Occipital lobe (tissue), 3 donors: ENCODE measurements at places on chromosomes 5 and 9.

DNA sequence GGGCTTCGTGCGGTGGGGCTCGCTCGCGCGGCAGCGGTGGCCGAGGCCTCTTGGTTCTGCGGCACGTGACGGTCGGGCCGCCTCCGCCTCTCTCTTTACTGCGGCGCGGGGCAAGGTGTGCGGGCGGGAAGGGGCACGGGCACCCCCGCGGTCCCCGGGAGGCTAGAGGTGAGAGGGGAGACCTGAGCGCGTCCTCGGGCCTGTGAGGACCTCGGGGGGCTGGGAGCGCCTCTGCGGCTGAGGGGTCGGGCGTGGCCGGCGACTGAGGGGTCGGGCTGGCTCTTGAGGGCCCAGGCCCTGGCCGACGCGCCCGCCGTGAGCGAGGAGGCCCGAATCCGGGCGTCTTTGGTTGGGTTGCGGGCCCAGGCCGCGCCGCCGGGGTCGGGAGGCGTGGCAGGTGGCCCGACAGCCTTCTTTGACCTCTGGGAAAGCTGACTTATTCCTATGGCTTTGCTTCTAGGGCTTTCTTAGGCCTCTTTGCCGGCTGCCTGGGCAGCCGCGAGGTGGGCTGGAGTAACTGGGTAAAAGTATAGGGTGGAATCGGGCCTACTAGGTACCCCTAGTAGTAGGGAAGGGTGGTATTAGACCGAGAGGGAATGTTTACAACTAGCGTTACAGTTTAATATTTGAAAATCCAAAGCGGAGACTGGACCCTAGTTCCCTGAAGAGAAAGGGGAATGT, at the start of gene CANX:
Gene CANX, plus strand, starts transcription at position 33 of the 681 bp plus-strand sequence. CDS start 6,715 bp downstream, outside the sequence.
- DNase-seq = no peak

DNA sequence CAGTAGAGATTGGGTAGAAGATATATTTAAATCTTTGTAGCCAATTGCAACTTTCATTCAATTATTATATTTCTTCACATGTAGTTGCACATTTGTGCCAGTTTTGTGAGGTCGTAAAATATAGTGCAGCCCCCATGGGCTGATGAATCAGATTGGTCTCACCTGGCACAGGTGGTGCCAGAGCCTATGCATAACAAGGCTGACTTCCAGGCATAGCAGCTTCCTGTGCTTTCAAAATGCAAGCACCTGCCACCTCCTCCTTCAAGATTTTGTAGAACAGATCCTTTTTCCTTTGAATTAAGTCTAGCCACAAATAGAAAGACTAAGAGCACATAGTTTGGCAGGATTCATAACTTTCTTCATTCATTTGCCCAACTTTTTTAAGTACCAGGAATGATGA, 87.1 kb downstream of the STARD4 start:
- no peak for DNase-seq

DNA sequence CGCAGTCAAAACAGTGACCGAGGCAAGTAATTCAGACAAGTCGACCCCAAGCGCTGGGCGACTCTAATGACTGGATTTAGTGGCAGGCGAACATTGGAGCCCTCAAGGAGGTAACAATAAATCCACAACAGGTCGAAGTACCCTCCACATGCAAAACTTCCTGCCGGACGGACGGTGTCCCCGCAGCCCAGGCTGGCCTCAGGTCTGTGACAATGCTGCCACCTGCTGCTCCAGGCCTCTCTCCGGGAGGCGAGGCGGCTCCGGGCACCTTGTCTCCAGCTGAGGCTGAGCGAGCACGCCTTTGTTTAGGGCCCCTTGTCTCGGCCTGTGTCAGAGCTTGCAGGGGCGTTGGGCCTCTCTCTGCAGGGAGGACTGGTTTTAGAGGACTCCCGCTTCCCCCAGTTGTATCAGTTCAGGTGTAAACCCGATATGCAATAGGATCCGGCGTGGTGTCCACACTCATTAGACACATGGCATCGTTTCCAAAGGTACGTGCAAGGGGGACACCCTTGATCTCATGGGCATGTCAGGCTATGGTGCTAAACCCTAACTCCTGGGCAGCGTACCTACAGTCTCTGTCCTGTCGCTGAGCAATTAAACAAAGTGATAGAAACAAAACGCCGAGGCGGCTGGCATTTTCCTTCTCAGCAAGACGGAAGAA, 628.0 kb upstream of the ADAMTS16 start:
- no peak for DNase-seq

- DNase-seq = no peak
These were observed 38.3 kb upstream of the SMU1 start for GRCh38 chr9:33114746-33115145.

DNA sequence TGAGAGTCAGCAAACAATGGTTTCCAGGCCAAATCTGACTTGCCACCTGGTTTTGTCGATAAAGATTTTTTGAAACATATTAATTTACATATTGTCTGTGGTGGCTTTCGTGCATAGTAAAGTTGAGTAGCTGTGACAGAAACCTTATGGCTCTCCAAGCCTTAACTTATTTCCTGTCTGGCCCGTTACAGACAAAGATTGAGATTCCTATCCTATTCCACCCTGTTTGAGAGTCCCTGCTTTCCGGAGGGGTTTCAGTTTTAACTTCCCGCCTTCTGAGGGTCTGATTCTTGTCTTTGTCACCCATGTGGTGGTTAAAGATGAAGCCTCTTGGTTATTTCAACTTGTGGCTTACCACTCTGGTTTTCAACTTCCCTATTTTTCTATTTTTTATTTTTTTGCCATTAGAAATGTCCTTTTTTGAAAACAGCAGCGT, 11.4 kb downstream of the OTULIN start:
- no peak for DNase-seq

- DNase-seq = no peak
These were observed 545 bp downstream of the PALM2AKAP2 start for GRCh38 chr9:109780453-109781033.

- peak; percentile 17 for DNase-seq
These were observed 58.2 kb upstream of the GGTA1 start for GRCh38 chr9:121557581-121558447.

- no peak for DNase-seq
These were observed 48.3 kb upstream of the POU4F3 start for GRCh38 chr5:146290318-146290717.

DNA sequence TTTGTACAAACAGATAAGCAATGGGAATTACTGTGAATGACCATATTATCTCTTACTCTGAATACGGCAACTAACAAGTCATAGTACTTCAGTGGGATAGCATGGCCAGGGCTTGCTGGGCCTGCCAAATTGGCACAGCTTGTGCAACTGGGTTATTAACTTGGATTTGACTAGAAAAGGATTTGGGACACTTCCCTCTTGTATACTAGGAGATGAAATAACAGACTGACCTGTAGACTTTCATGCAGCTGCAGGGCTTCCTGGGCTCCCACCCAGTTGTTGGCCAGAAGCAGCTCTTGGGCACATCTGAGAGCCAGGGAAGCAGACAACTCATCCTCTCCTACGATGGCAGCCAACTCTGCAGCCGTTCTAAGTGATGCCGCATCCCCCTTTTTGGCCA, 39.8 kb downstream of the CNOT8 start:
- DNase-seq = no peak

GRCh38 chr5:56282216-56282615, 49.1 kb upstream of the ANKRD55 start:
- no peak for DNase-seq

- DNase-seq = no peak
These were observed 459.3 kb upstream of the ZNF608 start for GRCh38 chr5:125205601-125206225.

DNA sequence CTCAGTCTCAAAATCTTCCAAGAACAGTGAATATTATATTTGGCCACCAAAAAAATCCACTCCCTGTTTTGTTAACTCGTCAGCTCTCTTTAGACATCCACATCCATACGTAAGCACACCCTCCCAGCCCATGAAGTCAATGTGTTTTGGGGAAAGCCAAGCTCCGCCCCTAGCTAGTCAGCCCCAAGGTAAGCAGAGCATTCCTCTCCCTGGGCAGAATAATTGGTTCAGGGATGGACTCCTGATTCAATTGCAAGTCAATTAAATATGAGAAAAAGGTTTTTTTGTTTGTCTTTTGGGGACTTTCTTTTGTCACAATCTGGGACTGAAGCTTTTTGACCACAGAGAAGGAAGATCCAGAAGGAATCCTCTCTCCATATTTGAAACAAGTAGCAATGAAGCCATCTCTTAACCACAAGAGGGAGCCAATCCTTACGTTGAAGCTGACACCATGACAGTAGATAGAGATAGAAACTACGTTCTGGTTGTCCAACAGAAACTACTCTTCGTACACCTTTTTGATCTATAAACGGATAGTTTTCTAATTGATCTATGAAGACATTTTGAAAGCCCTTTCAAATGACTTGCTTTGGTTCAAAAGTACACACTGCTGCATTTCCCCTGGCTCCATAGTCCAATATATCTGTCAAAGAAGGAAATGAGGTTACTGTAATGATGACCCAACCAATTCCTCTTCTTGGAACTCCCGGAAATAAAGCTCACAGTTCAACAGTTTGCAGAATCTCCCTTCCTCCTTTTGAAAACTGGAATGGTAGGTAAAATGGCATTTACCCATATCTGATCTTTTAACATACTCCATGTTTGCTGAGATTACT, 166.4 kb downstream of the TLE1 start:
- DNase-seq = no peak

DNA sequence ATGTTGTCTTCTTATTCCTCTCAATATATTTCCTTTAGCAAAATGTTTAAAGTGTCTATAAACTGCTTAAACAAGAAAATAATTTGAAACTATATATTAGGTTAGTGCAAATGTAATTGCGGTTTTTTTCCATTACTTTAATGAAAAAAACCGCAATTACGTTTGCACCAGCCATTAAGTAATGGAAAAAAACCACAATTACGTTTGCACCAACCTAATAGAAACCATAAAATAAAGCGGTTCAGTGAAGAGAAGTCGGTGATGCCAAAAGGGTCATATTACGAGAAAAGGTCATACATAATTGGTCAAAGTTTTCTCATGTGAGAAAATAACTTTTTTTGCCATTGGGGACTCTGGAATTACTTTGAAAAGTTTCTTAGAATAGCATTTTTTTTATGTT, 385.6 kb upstream of the ST8SIA4 start:
- no peak for DNase-seq

DNA sequence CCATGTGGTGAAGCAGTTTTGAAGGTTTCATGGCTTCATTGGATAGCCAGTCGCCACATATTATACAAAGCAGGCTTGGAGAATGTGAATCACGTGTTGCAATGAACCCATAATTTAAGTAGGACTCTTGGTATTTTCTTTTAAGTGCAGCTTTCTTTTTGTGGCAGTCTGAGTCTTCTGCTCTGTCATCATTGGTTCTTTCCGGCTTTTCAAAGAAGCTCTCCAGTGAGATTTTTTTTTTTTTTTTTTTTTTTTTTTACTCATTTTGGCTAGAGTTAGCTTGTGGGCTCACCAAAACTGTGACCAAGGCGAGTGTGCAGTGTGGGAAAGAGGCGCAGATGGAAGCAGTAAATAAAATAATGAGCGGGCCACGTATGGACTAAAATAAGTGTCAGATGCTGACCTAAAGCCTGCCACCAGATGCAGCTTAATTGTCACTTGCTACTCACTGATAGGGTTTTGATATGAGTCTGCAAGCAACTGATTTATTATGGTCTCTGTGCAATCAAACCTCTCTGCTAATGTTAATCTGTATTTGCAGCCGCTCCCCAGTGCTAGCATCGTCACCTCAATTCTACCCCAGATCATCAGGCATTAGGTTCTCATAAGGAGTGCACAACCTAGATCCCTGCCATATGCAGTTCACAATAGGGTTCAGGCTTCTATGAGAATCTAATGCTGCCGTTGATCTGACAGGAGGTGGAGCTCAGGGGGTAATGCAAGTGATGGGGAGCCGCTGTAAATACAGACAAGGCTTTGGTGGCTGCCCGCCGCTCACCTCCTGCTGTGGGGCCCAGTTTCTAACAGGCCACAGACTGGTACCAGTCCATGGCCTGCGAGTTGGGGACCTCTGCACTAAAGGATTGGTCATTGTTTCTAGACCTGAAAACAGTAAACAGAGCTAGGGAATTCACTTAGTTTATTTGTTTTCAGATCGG, 45.5 kb upstream of the LARP1 start:
- no peak for DNase-seq

GRCh38 chr9:101708855-101709254, 29.6 kb downstream of the GRIN3A start:
- DNase-seq = no peak

DNA sequence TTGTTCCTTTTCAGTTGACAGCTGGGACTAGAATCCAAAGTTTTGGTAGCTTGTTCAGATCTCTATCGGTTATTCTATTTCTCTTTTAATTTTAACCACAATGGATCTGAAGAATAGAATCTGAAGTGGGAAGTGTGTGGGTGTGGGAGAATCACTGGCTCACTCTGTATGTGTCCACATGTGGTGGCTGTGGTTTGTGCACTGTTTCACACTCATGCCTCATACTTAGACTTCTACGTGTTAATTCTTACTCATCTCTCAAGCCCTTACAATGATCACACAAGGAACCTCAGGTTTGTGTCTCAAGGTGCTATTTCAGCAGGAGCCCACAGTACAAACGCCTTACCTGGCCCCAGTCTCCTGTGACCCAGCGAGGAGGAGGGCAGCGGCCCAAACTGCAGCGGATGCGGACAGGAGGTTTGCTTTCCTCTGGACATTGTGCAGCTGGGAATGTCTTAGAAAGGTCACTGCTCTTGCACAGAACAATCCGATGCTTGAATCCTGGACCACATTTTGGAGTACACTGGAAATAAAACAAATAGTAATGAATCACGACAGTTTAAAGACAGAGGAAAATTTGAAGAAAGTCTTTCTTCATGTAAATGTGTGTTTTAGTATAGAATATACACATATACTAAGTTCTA, 309.1 kb downstream of the ADAMTS6 start:
- no peak for DNase-seq

DNA sequence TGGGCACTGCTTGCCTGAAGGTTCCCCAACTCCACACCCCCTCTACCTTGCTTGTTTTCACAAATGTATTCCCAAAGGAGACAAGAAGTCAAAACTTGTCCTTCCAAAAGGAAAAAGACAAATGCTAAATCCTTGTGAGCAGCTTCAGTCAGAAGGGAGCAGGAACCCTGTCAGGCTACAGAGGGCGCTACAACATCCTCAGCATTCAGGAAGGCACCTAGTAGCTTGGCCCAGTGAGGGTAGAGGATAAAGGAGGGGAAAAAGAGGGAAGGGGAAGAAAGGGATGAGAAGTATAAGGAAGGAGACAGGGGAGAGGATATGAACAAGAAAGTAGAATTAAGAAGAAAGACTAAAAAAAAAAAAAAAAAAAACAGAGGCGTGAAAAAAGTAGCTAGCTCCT, 97.5 kb downstream of the MLLT3 start:
- no peak for DNase-seq

- peak; percentile 22 for DNase-seq
These were observed 10.5 kb upstream of the GALNT10 start for GRCh38 chr5:154179846-154180710.

GRCh38 chr9:34741628-34742027, 31.7 kb upstream of the CCL21 start:
- DNase-seq = no peak
